ENCODE measurements at places on chromosomes 5 and 9.

GRCh38 chr5:8474569-8474930 is 605.6 kb downstream of the MTRR start:
- no peak for DNase-seq

- no peak for DNase-seq
These were observed 43.1 kb upstream of the ANKDD1B start for GRCh38 chr5:75568202-75568601.

DNA sequence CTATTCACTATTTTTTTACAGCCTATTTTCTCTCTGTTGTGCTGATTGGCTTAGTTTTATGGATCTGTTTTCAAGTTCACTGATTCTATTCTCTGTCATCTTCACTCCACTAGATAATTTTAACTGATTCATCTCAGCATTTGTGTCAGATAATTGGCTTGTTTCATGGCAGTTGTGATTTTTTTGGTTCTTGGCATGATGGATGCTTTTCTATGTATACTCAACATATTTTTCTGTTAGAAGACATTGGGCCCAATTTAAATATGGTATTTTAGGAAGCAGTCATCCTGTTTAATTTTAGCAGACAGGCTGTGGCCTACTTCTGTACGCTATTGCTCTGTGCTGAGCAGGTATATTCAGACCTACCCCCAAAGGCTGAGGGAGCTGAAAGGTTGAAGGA is 1865.3 kb upstream of the ACO1 start:
- no peak for DNase-seq

- no peak for DNase-seq
These were observed 98.2 kb downstream of the CSNK1G3 start for GRCh38 chr5:123610209-123610608.

DNA sequence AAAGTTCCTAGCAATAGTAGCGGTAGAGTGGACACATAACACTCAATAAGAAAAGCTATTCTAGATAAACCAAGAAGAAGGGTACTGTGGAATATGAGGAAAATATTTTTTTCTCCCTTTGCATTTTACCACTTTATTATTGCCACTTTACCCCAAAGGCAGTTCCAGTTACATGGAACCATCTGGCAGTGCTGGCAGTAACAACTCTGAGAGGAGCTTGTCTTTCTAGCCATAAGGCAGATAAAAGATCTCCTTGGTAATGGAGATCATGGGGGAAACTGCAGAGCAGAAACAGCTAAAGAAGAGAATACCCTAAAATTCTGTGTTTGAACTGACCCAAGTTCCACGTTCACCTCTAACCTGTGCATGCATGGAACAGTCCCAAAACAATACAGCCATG is 38.5 kb downstream of the UBTD2 start:
- DNase-seq = no peak

- DNase-seq = no peak
These were observed 28.3 kb downstream of the UHRF2 start for GRCh38 chr9:6441269-6441668.

GRCh38 chr9:84993105-84993504 is 323.6 kb downstream of the NTRK2 start:
- no peak for DNase-seq

DNA sequence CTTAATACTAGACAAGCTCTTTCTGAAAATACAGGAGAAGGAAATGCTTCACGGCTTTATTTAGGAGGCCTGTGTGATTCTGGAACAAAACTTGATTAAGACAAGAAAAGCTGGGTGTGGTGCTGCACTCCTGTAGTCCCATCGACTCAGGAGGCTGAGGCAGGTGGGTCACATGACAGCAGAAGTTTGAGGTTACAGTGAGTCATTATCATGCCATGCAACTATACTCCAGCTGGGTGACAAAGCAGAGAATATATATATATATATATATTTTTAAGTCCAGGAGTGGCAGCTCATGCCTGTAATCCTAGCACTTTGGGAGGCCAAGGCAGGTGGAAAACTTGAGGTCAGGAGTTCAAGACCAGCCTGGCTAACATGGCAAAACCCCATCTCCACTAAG is 33.1 kb upstream of the SPIN1 start:
- no peak for DNase-seq

- no peak for DNase-seq
These were observed 140.0 kb downstream of the MUSK start for GRCh38 chr9:110808599-110808980.

- DNase-seq = no peak
These were observed 162.4 kb downstream of the SLC12A2 start for GRCh38 chr5:128245974-128246373.

All from stimulated activated CD8-positive, alpha-beta memory T cell treated with anti-CD3 and anti-CD28 coated beads, Interleukin-4, amount 100 ng/mL, for 1 hour (primary cell).